ENCODE measurements at places on chromosomes 2 and 18. TPM values are rescaled to one million over a fixed set of nuclear protein-coding genes. Genes with fewer than 3 reads are reported as not detected.

- DNase-seq, result no peak
Measured at GRCh38 chr2:175432021-175432420, 250.5 kb upstream of the ATP5MC3 start.

DNA sequence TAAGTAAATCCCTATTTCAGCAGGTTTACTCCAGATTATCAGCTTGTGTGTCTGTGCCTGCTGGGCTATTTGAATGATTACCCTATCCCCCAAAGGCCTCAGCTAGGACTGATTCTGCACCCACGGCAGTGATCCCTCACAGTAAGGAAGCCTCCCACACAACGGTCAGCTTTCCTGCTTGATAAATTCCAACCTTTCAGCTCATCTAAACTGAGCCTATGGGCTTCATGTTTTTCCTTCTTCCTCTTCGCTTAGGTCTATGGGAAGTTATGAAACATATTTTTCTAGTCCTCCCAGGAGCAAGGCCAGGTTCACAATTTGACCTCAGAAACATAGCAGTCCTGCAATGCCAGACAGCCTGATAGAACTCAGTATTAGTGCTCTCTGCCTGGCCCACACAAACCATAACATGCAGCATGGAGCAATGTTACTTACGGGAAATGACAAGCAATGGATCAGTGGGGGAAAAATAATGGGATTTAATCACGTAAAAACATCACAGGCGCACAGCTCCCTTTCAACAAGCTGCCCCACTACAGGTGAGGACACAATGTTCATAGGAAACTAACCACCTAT is 170.9 kb downstream of the ZNF521 start:
- no peak for DNase-seq

DNA sequence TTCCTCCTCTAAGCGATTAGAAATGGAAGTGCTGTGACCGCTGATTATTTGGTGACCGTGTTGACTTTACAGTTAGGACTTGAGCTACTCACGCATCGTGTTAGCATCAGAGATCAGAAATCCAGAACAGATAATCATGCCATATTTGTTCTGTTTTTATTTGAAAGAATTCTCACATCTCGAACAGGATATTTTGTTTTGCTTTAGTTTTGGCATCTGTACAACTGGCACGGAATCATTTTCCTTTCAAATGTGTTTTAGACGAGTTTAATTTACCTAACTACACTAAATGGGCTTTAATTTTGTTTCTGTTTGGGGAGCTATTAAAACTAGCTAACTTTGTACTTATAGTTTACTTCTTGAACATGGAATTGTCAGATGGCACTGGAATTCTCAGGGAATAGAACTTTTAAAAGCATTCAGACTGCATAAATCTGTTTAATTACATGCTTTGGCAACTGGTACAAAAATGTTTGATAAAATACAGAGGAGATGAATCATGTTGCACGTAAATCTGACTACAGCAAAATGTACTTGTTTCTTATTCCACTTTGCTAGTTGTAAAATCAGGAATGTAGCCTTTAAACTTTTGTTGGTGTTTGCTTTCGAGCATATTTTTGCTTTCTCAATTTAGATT is 1.4 kb downstream of the ITPRID2 start:
- DNase-seq, result no peak

Gene FEV
- not detected for polyA plus RNA-seq

GRCh38 chr2:219207884-219208740 is 1.5 kb downstream of the ZFAND2B start:
- peak; percentile 71 for DNase-seq

- DNase-seq, result peak; percentile 73
Measured at GRCh38 chr2:95276888-95277245, 2.6 kb downstream of the PROM2 start.

Gene MTCL1
- polyA plus RNA-seq, result 4.4 TPM

DNA sequence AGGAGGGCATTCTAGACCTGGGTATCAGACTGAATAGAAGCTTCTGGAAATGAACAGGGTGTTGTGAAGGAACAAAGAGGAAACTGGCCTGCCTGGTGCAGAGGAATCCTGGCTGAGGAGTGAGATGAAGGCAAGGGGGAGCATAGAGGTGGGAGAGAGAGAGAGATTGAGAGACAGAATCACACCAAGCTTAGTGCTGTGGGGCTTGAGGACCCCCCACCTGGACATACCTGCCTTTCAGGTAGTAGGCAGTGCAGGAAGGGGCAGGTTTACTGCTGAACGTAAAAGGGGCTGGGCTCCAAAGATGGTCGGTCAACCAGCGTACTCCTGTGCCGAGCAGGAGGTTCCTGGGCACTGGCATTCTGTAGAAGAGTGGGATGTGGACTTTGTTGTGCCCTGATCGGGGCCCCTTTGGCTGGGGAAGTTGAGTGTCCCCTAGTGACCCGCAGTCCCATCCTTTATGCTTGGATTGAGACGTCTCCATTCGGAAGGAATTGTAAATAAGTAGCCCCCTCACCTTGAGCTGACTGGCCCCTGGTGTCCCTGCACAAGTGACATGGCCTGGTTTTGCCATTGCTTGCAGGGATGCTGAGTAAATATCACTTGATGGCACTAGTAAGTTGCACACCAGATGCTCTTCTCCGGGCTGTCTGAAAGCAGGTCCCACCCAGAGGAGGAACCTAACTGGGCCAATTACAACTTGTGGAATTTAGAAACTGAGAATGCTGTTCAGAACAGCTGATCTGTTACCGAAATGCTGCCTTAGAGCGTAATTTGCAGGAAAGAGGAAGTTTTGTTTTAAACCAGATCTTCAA is 1.4 kb downstream of the UBE2F start:
- DNase-seq, result peak; percentile 80

DNA sequence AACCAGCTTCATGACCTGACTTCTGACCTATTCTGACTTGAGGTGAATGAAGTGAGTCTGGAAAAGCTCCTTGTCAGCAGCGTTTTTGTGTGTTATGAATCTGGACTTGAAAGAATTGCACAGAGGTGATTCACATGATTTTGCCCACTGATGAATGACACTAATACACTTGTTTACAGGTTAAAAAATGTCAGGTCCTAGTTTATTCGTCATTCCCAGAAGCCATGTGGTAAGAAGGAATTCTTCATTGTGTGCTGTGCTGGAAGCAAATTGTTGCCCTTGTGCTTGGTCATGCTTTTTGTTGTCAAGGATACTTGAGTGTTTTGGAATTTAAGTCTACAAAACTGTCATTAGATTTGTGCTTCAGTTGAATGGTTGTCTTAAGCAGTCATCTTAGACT is 15.5 kb downstream of the SEC11C start:
- no peak for DNase-seq

DNA sequence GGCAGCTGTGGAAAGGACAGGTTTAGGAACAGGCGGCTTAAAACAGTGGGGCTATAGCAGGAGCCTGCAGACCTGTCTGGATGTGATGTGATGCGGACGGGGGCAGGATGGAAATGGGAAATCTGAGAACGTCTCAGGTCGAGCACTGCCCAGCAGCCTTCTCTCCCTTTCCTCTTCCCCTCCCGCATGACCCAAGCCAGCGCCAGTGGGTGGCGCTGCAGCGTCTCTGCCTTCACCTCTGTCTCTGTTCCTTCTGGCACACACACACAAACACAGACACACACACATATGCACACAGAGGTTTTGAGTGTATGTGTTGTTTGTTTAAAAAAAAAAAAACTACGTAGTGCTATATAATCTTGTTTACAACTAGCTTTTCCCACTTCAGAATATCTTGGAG is 82.0 kb upstream of the SLC66A3 start:
- DNase-seq, result no peak

Gene FOXD4L1
- 0.13 TPM for polyA plus RNA-seq

DNA sequence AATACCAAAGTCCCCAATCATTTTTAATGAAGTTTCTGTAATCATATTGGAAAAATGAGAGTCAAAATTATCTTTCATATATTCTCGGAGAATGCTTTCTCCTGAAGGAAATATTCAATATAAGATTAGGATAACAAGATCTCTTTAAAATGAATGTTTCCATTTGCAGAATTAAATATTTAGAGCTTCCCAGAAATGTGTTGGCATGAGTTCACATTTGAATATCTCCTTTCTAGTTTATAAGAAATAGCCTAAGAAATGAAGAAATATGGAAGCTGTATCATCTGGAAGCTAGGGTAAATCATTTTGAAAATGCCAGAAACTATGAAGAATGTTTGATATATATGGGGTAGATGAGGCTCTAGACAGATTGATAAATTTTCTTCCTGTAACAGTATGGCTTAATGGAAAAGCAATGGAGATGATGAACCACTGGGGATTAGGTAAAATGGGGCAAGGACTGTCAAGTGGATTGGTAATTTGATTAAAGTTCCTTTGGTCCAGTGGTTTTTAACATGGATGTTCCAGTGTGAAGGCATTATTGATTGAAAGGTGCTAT is 184.6 kb upstream of the ZNF804A start:
- no peak for DNase-seq

Gene ADD2
- polyA plus RNA-seq, result 0.47 TPM

- no peak for DNase-seq
Measured at GRCh38 chr2:199727306-199727705, 123.7 kb downstream of the FTCDNL1 start.

Data from spleen (tissue), 13 donors.